ENCODE measurements at places on chromosomes 4 and X.

DNA sequence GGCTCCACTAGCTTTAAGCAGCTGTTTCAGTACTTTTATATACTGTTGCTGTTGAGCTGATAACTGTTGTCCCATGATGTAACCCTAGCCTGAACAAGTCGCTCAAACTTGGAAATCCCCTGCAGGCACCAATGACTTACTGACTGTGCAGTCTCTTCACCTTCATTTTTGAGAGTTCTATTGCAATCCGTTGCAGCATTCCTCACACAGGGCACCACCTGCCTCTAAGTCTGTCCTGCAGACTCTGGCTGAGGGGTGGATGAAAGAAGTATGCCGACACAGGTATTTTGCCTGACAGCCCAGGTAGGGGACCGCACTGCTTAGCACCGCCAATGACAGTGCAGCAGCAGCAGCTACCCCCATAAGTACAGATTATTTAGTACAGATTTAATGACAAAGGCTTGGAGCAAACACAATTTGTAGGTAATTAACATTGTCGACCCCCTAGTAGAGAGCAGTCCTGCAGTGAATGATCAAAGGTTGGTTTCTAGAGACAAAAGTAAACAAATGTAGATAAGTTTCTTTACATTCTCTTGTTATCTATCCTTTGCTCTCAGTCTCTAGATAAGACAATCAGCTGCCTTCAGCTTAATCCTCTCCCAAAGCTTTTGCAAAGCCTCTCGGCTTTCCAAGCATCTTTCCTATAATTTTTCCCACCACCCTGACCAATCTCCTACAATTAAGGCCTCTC is 205.0 kb downstream of the PABPC4L start:
- DNase-seq = peak; percentile 2

GRCh38 chrX:65596270-65597034 is 61.9 kb upstream of the LAS1L start:
- no peak for DNase-seq

DNA sequence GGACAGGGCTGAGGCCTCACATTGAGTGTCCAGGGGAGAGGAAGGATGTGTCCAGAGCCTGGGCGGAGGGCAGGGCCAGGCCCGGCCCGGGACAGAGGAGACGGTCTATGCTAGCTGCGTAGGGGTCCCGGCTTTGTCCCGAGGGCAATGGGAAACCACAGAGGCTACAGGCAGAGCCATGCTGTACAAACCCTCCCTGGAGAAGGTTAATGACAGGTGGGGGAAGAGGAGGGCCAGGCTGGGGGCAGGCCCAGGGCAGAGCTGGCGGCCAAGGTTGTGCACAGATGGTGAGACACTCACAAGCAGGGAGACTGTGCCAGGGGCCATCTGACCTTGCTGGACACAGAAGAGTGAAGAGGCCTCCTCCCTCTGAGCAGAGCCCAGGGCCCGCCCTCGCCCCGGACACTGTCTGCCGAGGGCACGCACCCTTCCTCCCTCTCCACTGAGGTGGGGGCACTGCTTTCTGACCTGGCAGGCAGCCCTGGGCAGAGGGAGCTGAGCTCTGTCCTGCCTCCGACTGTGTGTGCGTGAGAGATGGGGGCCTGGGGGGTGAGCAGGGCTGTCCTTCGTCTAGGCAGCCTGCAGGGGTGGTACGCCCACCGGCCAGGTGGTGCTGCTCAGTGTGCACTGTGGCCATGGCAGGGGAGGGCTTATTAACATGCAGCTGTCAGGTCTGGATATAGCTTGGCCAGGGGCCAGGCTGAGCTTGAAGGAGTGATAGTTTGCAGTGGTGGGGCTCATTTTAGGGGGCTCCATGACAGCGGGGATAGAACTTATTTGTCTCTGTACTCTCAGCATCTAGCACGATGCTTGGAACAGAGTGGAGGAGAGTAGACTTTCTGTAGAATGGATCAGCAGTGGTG is 75.7 kb upstream of the LRPAP1 start:
- no peak for DNase-seq

DNA sequence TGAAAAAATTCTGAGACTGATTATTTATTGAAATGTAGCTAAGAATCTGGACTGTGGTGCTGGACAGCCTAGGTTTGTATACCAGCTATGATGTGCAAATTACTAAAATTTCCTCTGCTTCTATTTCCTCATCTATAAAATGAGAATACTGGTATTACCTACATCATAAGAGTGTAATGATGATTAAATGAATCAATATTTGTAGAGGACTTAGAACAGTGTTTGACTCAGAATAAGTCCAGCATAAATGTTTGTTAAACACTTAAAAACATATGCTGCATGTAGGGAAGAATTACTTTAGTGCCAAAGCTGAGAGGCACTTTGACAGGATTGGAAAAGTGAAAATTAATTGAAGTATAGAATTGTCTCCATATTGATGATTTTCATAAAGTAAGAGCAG is 55.3 kb upstream of the TMPRSS11F start:
- no peak for DNase-seq

DNA sequence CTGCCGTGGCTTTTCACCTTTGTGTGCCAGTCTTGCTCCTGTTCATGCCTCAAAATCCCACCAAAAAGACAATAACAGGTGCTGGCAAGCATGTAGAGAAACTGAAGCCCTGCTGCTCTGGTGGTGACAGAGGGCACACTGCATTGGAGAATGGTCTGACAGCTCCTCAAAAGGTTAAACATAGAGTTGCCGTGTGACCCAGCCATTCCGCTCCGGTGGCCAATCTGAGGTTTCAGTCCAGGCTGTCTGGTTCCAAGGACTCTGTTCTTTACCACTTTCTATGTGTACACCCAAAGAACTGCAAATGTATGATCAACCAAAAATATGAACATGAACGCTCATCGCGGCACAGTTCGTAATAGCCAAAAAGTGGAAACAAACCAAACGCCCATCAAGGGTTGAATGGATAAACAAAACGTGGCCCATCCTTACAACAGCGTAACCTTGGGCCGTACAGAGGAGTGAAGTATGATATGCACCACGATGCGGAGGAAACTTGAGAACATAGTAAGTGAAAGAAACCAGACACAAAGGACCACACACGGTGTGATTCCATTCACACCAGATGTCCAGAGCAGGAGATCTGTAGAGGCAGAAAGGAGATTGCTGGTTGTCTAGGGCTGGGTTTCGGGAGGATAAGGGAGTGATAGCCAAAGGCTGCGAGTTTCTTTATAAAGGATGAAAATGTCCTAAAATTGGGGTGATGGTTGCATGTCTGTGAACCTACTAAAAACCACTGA is 33.6 kb upstream of the WFS1 start:
- no peak for DNase-seq

- no peak for DNase-seq
These were observed 122.9 kb upstream of the GPC4 start for GRCh38 chrX:133538148-133538547.

DNA sequence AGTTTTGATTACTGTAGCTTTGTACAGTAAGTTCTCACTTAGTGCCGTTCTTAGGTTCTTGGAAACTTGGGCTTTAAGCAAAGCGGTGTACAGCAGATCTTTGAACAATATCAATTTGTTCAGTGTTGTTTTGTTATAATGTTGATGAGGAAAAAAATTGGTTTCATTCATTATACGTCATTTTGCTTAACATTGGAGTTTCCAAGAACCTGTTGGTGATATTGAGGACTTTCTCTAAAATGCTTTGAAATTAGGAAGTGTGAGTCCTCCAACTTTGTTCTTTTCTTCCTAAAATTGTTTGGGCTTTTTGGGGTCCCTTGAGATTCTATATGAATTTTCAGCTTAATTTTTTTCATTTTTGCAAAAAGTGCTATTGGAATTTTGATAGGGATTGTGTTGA is 49.1 kb downstream of the STAG2 start:
- no peak for DNase-seq

DNA sequence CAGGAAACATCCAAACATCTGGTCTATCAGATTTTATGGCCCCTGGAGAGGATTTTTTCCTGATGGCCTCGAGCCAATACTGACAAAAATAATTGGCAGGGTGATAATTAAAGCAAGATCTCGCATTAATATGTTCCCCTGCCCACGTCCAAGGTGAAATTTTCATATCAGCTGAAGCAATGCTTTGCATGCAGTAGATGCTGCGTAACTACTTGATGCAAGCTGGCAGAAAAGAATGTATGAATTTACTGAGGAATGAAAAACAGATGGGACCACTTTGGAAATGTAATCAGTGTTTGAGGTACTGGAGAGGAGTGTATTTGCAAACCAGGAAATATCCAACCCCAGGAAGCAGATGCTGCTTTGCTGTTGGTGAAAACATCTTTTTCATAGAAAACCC is 36.8 kb upstream of the REST start:
- DNase-seq = no peak

Measured in Caki2 (cell line).